ENCODE measurements at places on chromosomes 16 and 17.

GRCh38 chr16:51393381-51394005 is 242.4 kb upstream of the SALL1 start:
- H3K27ac ChIP-seq = no peak overlapping the region
- H3K4me1 ChIP-seq = no peaks in the 10 kb centered on the region
- no peak for DNase-seq
- H3K36me3 ChIP-seq = no peaks in the 10 kb centered on the region
- H3K4me3 ChIP-seq = no peak overlapping the region
- no peaks in the 10 kb centered on the region for H3K27me3 ChIP-seq

DNA sequence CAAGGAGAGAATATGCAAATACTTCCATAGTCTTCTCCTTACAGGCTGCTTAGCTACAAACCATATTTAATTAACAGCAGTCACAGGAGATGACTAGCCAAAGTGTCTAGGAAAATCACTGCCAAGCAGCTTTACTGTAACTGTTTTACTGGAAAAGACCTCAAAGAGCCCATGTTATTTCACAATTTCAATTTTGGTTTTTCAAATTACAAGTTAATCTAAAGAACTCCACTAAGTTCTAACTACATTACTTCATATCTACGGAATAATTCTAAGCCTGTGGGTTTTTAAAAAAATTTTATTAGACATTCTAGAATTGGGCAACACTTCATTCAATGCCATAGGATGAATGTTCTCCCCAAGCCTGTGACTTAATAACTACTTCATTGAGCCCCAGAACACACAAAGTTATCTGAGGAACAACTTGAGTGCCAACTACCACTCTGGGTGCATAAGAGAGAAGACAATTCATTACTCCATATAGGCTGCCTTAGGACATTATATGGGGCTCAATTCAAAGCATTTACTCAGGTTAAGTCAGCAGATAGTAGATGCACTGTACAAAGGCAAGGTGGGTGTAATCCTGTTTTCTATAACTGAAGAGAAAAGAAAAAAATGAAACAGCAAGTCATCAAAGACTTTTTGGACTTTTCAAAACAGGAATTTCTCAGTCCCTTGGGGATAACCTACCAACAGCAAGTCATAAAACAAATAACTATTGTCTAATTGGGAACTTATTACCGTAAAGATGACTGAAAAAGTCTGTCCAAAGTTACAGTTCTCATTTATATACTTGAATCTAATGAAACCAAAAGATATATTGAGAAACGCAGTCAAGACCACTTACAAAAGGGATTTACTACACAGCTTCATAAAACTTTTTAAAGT is 33.0 kb downstream of the STAT3 start:
- no peak for DNase-seq
- peaks cover 18% of the 10 kb centered on the region for H3K36me3 ChIP-seq
- H3K4me1 ChIP-seq = peaks cover 25% of the 10 kb centered on the region
- H3K27me3 ChIP-seq = no peaks in the 10 kb centered on the region
- H3K4me3 ChIP-seq = no peak overlapping the region

DNA sequence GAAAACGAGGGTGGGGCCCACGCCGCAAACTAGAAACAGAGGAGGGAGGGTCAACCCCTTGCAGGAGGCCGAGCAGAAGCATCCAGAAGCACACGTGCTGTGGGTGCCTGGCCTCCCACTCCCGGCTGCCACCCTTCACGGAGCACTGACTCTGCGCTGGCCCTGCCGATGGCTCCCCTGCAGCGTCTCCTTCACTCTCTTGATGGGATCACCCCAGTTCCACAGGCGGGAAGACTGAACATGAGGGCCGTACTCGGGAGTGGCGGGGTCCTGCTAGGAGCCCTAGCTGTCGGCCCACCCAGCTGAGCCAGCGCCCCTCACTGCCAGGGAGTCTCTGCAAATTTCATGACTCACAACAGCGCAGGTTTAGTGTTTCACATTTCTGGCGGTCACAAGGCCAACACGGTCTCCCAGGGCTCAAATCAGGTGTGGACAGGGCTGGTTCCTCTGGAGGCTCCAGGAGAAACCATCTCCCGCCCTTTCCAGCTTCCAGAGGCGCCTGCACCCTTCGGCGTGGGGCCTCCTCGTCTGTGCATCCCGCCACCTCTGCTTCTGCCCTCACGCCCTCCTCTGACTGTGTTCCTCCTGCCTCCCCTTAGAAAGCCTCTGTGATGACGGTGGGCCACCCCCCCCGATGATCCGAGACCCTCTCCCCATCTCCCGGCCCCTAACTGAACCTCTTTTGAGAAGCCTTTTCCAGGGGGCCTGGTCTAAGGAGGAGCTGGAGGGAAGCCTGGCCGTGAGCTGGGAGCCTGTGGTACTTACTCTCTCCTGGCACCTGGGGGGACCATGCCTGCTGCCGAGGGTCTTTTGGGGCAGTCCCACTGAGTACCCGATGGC is 2.0 kb downstream of the PTX4 start:
- H3K4me1 ChIP-seq = no peaks in the 10 kb centered on the region
- H3K27me3 ChIP-seq = peaks cover 2% of the 10 kb centered on the region
- no peaks in the 10 kb centered on the region for H3K36me3 ChIP-seq
- H3K4me3 ChIP-seq = no peak overlapping the region
- no peak overlapping the region for H3K27ac ChIP-seq

DNA sequence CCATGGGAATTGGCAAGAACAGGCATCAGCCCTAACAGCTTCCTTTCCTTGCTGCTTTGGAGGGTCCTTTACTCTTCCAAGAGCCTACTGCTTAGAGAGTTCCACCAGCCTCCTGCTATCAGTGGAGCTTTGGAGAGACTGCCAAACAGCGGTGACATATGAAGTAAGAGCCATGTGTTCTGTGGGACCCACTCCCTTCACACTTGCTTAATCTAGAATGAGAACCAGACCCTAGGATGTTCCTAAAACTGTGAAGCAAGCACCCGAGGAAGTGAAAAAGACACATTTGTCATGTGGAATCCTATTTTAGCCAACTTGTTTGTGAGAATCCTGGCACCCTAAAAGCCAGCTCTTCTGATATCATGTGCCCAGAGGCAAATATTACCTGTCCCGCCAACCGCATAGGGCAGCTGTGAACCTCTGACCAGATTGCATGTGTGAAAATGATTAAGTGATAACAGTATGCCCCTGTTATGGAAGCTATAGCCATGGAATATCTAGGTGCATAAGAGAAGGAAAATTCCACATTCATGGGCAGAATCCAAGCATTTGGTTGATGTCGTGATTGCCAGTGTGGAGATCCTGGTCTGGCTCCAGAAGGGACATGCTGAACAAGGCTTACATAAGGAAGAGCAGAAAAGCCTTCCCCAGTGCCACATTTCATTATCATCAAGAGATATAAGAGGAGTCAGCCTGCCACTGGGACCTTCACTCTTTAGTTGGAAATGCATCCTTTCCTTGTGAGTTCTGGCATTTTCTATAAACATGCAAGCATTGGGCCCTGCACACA is 18.7 kb downstream of the RCVRN start:
- no peak for DNase-seq
- no peaks in the 10 kb centered on the region for H3K27me3 ChIP-seq
- H3K4me1 ChIP-seq = no peaks in the 10 kb centered on the region
- H3K36me3 ChIP-seq = no peaks in the 10 kb centered on the region

DNA sequence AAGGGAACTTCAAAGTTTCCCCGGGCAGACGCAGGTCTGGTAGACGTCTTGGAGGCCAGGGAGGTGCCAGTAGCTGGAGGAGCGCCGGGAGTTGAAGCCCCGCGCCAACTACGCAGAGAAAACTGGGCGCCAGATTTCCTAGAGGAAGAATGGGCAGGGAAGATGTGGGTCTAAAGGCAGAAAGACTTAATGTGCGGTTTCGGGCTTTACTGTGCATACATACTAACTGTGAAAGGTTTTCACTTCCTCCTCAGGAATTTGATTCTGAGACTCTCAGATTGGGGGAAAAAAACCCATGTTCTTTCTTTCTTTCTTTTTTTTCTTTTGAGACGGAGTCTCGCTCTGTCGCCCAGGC is 331 bp upstream of the ZNF287 start:
- no peak overlapping the region for H3K27ac ChIP-seq
- peak overlapping the region; percentile 81 for H3K4me3 ChIP-seq
- H3K27me3 ChIP-seq = peaks cover 2% of the 10 kb centered on the region
- no peak for DNase-seq
- peaks cover 19% of the 10 kb centered on the region for H3K4me1 ChIP-seq
- H3K36me3 ChIP-seq = peaks cover 11% of the 10 kb centered on the region

DNA sequence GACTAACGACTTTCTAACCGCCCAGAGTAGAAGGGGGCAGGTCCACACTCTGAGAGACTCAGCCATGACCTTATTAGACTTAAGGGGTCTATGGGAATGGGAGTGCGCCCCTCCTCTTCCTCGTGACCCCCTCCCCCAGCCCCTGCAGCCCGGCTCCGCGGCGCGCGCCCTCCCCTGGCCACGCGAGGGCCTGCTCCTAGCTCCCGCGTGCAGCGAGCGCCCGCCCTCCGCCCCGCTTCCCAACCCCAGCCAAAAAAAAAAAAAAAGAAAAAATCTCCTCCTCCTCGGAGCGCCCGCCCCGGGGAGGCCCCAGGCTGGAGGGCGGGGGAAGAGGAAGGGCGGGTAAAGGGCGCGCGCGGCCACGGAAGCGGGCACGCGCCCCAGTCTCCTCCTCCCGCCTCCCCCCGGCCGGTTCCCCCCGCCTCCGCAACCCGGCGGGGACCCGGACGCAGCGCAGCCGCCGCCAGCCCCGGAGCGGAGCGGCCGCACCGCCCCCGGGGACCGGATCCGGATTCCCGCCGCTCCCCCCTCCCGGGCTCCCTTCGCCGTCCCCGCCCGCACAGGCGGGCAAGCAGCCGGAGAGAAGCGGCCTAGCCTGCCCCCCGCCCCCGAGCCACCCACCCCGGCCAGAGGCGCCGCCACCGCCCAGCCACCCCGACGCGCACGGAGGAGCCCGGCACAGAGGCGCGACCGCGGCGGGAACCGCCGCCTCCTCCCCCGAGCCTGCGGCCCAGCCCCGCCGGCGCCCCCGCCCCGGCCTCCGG is 949 bp downstream of the UBTF start:
- DNase-seq = peak; percentile 89
- peak overlapping the region; percentile 90 for H3K4me3 ChIP-seq
- H3K27me3 ChIP-seq = no peaks in the 10 kb centered on the region
- peaks cover 47% of the 10 kb centered on the region for H3K4me1 ChIP-seq
- H3K36me3 ChIP-seq = peaks cover 45% of the 10 kb centered on the region

GRCh38 chr16:71507061-71507460 is 17.9 kb upstream of the ZNF19 start:
- H3K4me1 ChIP-seq = no peaks in the 10 kb centered on the region
- H3K36me3 ChIP-seq = no peaks in the 10 kb centered on the region
- no peak for DNase-seq
- H3K27ac ChIP-seq = no peak overlapping the region

GRCh38 chr17:37766971-37767370 is 22.1 kb upstream of the HNF1B start:
- H3K36me3 ChIP-seq = no peaks in the 10 kb centered on the region
- peaks cover 28% of the 10 kb centered on the region for H3K27me3 ChIP-seq
- no peak overlapping the region for H3K27ac ChIP-seq

GRCh38 chr16:49681217-49681883 is 174.6 kb downstream of the ZNF423 start:
- DNase-seq = no peak
- H3K27me3 ChIP-seq = no peaks in the 10 kb centered on the region
- no peak overlapping the region for H3K27ac ChIP-seq

DNA sequence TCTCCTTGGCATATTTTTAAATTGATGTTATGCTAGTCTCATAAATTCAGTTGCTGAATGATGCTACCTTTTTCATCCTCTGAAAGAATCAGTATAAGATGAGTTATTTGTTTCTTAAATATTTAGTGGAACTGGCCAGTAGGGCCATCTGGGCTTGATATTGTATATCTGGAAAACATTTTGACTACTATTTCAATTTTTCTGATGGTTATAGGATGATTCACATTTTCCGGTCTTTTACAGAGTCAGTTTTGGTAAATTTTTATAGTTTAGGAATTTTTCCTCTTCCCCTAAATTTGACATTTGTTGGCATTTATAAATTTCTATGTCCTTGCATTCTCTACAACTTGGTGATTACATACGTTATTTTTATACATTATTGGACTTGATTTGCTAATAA is 296.3 kb upstream of the AXIN2 start:
- peaks cover 5% of the 10 kb centered on the region for H3K27me3 ChIP-seq
- no peak overlapping the region for H3K4me3 ChIP-seq
- no peak overlapping the region for H3K27ac ChIP-seq
- H3K36me3 ChIP-seq = no peaks in the 10 kb centered on the region
- H3K4me1 ChIP-seq = no peaks in the 10 kb centered on the region

DNA sequence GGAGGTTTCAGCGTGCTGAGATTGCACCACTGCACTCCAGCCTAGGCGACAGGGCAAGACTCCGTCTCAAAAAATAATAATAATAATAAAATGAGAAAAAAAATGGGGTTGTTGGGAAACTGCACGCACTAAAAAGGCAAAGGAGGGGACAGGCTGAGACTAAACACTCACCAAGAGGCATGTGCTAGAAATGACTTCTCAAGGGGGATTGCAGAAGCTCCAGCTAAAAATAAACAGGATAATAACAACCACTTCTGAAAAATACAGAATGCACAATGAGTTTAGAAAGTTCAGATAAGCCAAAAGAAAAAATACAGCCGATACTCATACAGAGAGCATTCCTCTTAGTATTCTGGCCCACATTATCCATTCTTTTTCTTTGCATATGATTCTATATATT is 15.1 kb upstream of the TIMP2 start:
- no peak overlapping the region for H3K4me3 ChIP-seq
- H3K27me3 ChIP-seq = peaks cover 6% of the 10 kb centered on the region
- H3K4me1 ChIP-seq = no peaks in the 10 kb centered on the region
- no peaks in the 10 kb centered on the region for H3K36me3 ChIP-seq
- no peak for DNase-seq
- no peak overlapping the region for H3K27ac ChIP-seq

- no peak overlapping the region for H3K27ac ChIP-seq
- H3K36me3 ChIP-seq = no peaks in the 10 kb centered on the region
- H3K4me1 ChIP-seq = peaks cover 14% of the 10 kb centered on the region
- H3K4me3 ChIP-seq = no peak overlapping the region
Observed at GRCh38 chr17:1625053-1625452, 3.6 kb downstream of the SLC43A2 start.

- no peaks in the 10 kb centered on the region for H3K27me3 ChIP-seq
- no peaks in the 10 kb centered on the region for H3K4me1 ChIP-seq
- H3K27ac ChIP-seq = no peak overlapping the region
- H3K36me3 ChIP-seq = no peaks in the 10 kb centered on the region
- H3K4me3 ChIP-seq = no peak overlapping the region
Observed at GRCh38 chr17:22128723-22129122, 436.4 kb downstream of the KCNJ18 start.

DNA sequence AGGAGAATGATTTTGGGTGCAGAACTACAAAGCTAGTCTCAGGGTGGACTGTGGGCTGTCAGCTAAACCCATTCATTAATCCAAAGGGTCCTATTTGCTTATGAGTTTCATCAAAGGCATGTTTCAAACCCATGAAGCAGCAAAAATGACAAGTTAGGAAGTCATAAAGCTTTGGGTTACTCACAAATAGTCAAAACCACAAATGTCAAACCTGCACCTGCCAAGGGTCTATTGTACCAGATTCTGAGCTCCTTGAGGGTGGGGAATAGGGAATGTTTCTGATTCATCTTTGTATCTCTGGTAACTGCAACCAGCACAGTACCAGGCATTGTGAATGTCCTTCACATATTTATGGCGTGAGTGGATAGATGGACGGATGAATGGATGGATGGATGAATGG is 317.7 kb downstream of the MAF start:
- peak overlapping the region; percentile 81 for H3K27ac ChIP-seq
- H3K27me3 ChIP-seq = no peaks in the 10 kb centered on the region

GRCh38 chr17:37162800-37163199 is 213.0 kb upstream of the C17orf78 start:
- H3K27me3 ChIP-seq = no peaks in the 10 kb centered on the region
- no peaks in the 10 kb centered on the region for H3K4me1 ChIP-seq
- H3K36me3 ChIP-seq = peaks cover 24% of the 10 kb centered on the region
- DNase-seq = no peak
- H3K4me3 ChIP-seq = no peak overlapping the region
- no peak overlapping the region for H3K27ac ChIP-seq

Data from activated CD4-positive, alpha-beta memory T cell treated with anti-CD3 and anti-CD28 coated beads, Interleukin-2, amount 10 ng/mL, durations not matched to agents 7 days and 5 days (primary cell).